ENCODE measurements at places on chromosomes 16 and 17.

GRCh38 chr16:4087099-4087885 is 28.9 kb downstream of the ADCY9 start:
- DNase-seq = no peak

- no peak for DNase-seq
Measured at GRCh38 chr17:12021623-12022140, 1.0 kb downstream of the MAP2K4 start.

GRCh38 chr16:30774367-30775130 is 12.4 kb downstream of the RNF40 start:
- DNase-seq = no peak

DNA sequence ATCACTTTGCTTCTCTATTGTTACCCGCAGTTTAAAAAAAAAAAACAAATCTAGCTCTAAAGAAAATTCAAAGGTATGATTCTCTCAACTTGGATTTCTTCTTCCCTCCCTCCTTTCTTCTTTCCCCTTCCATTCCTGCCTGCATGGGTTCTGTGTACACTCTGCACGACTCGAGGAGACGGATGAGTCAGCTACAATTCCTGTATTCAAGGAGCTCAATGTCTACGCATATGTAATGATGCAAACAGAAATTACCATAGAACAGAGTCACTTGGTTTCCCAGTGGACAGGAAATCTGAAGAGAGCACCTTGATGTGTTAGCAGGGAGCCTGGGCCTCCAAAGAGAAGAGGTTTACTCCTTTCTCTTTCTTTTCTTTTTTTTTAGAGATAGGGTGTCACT is 92.3 kb downstream of the VPS53 start:
- DNase-seq = no peak

- peak; percentile 37 for DNase-seq
Measured at GRCh38 chr17:50630524-50631194, 4.0 kb upstream of the ABCC3 start.

DNA sequence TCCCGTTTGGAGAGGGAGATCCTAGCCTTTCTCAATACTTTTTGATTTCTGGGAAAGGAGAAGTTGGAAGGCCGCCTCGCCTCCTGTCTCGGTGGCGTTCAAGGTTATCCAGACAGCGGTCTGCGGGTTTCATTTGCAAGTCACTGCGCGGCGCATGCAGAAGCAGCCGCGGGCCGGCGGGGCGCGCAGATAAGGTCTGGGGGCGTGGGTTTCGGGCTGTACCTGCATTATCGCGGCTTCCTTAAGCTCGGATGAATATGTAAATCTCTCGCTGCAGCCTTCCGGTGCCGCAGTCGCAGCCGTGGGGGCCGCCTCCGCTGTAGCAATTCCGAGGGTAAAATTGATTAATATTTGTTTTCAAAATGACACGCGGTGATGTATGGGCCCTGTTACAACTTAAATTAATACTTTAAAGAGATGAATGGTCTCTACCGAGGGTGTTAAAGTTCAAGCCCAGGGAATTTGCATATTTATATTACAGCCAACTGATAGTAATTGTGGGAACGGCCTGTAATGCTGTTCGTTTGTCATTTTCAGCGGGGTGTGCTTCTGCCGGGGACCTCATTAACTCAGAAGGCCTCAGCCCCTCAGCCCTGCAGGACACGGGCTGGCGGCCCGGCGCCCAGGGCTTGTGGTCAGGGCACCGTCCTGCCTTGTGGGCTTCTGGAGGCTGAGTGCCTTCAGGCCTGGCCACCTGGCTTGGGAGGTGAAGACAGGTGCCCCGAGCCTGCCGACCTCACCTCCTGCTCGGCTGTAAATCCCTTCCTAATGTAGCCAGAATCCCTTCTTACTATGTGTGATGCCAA is 99.4 kb downstream of the CYLD start:
- DNase-seq = peak; percentile 6

GRCh38 chr16:53035176-53035942 is 17.3 kb downstream of the CHD9NB start:
- no peak for DNase-seq

DNA sequence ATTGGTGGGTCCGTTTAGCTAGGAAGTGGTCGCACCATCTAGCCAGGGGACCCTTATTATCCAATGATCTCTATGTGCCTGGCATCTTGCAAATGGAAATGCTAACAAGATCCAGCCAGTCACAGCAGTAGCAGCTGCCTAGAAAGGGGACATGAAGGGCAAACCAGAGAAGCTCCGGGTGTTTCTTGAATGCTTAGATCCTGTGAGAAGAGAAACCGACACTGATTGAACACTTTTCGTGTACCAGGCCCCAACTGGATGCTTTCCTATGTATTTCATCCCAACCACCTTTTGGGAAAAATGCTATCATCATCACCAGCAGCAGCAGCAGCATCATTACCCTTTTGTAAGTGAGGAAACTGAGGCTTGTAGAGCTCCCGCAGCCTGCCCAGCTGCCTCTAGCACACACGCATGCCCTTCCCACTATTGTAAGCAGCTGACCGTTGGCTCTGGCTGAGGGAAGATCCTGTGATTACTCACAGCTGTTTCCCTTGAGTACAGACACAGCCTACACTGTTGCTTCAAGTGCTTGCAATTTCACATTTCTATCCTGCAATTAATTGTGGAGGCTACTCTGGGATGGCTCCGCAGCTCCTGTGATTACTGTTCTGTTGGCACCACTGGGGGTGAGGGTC is 180.7 kb upstream of the CACNG5 start:
- no peak for DNase-seq

GRCh38 chr17:6196355-6196754 is 126.2 kb downstream of the WSCD1 start:
- DNase-seq = no peak

DNA sequence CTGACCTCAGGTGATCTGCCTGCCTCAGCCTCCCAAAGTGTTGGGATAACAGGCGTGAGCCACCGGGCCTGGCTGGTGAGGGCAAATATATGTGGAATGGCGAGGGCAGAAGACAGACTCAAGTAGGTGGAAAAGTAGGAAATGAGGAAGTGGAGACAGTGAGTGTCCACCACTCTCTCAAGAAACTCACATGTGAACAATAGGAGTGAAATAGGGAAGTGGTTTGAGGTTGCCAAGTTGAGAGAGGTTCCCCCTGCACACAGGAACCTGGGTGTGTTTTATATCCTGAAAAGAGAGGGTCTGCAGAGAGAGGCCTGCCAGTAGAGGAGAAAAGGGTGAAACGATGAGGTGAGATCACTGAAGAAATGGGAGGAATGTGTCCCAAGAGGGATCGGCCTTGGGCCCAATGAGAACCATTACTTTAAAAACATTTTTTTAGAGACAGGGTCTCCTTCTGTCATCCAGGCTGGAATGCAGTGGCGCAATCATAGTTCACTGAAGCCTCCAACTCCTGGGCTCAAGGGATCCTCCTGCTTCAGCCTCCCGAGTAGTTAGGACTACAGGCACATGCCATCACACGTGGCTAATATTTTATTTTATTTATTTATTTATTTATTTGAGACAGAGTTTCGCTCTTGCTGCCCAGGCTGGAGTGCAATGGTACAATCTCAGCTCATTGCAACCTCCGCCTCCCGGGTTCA is 17.1 kb upstream of the CORO1A start:
- DNase-seq = no peak

GRCh38 chr16:58499092-58499511 is 841 bp upstream of the NDRG4 start:
- no peak for DNase-seq

- DNase-seq = no peak
Measured at GRCh38 chr16:80500116-80500859, 40.5 kb upstream of the DYNLRB2 start.

DNA sequence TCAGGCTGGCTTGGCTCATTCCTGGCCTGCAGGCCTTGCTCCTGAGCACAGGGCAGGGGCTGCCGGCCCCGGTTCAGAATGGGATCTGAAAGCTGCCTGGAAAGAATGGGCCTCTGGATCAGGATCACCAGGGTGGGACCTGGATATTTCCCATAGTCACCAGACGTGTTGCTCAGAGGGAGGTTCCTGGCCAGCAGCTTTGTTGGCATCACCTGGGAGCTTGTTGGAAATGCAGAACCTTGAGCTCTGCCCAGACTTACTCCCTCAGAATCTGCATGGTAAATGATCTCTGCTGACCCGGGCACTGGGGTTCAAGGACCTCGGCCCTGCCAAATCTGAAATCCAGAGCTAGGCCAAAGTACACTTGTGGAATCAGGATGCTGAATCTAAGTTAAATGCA is 29.5 kb upstream of the MED9 start:
- no peak for DNase-seq

GRCh38 chr17:27568811-27569210 is 62.2 kb upstream of the LGALS9 start:
- no peak for DNase-seq

- DNase-seq = no peak
Measured at GRCh38 chr16:78816499-78817195, 717.2 kb downstream of the WWOX start.

DNA sequence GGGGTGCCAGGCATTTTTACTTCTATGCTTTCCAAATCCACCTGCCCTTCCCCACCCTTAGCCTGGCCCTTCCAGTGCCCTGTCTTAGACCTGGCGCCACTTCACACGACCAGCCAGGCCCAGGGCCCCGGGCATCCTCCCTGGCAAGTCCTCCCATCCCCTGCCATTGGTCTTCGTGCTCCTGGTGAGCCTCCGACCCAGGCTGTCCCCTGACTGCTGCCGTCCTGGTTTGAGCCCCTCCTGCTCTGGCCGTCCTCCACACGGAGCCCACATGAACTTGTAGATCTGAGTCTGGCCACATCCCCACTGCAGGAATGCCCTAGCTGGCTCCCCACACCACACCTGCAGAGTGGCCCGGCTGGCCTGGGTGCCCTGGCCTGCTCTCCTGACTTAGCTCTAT is 44.0 kb downstream of the PRMT7 start:
- DNase-seq = no peak

- DNase-seq = no peak
Measured at GRCh38 chr17:3911271-3912053, 4.8 kb downstream of the P2RX1 start.

DNA sequence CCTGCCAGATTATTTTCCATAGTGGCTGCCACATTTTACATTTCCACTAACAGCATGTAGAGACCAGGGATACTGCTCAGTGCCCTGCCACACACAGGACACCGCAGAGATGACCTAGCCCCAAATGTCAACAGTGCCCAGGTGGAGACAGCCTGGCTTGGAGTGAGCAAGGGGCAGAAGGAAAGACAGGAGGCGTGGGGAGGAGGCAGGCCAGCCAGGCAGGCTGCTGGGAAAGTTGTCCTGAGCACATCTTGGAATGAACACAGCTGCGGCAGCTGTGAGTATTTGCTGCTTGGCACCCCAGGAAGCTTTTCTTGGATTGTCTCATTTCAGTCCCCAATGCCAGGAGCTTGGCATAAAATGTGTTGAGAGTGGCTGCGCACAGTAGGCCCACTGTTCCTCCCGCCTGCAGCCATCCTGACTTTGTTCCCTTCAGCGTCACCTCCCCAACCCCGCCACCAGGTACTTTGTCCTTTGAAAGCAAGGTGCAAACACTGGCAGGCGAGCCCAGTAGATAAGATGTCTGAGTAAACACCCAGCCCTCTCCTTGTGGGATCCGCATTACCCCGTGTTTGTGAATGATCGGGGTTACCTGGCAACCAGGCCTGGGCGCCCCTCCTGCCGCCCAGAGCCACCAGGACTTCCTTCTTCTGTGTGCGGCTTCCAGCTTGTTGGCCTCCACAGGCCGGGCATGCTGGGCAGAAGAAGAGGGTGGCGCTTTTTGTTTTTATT is 114.0 kb downstream of the CMIP start:
- DNase-seq = no peak

DNA sequence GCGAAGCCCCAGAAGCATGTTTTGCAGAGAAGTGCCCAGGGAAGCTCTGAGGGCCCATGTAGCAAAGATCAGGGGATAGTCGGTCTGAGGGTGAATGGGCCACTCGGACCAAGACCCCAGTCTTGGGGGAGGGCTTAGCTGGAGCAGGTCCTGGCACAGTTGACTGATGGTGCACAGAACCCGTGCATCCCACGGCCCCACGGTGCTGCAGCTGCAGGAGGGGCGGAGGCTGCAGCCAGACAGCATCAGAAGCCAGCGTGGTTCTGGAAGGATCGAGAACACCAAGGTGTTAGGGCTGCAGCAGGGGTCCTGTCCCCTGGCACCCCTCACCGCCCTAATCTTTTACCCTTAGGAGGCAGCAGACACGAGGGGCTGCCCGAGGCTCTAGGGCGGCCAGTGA is 6.5 kb upstream of the MC1R start:
- no peak for DNase-seq

GRCh38 chr17:12118617-12119016 is 97.9 kb downstream of the MAP2K4 start:
- no peak for DNase-seq

DNA sequence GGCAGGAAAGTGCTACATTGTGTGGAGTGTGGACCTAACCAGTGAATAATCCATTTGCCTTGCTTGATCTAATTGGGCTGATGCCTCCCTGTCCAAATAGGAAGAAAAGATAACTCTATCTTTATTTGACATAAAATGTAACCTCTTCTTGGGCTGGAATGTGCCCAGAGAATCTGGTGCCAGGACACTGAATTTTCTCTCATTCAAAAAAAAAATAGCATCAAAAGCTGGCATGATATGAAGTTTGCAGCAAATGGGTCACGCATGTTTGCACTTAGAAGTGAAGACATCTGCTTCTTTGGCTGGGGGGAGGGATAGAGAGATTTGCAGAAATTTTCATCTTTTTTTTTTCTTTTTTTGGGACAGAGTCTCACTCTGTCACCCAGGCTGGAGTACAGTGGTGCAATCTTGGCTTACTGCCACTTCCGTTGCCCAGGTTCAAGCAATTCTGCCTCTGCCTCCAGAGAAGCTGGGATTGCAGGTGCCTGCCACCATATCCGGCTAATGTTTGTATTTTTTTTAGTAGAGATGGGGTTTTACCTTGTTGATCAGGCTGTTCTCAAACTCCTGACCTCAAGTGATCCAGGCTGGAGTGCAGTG is 478.2 kb upstream of the EEF2KMT start:
- no peak for DNase-seq

DNA sequence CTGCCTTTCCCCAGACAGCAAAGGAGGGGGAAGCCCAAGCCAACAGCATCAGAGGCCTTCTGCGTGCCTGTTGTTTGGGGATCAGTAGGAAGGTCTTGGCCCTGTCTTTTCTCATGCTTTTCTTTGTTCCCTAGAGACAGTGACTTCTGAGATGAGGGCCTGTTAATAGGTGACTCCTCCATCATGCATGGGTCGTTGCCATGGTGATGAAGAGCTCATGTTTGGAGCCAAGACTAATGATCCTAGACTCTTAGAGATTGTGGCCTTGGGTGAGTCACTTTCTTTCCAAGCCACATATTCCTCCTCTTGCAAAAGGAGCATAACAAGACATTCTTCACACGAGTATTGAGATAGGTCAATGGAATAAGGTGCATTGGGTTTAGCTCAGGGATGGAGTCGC is 201.1 kb upstream of the ASIC2 start:
- DNase-seq = no peak
